A673 (cell line): ENCODE measurements at places on chromosomes 6 and 20. TPM values are rescaled to one million over a fixed set of nuclear protein-coding genes. Genes with fewer than 3 reads are reported as not detected.

- no peak for DNase-seq
Measured at GRCh38 chr6:159499034-159499433, 194.0 kb downstream of the SOD2 start.

DNA sequence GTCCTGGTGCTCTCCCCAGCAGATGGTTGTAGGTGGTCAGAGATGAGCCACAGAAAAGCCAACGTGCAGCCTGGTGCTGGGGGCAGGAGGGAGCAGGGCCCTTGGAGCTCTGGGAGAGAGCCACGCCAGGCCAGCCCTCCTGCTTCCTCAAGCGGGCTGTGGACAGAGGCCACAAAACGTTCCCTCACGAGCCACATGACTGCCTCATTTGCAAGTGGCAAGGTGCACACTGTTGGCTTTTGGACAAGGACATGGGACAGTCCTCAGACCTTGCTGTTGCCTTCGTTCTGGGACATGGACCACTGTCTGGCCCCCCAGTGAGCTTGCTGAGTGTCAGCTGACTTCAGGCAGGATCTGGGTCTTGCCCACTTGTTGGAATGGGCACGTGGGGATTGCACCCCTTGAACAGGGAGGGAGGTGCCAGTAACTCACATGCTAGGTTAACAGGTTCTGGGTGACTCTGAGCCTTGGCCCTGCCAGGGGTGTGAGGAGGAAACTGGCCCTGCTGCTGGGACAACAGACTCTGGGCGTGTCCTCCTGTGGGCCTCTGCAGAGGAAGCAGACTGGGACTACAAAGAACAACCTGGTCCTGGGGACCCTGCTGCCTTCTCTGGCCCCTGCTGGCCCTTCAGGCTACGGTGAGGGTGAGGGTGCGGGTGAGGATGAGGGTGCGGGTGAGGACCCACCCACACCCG, 2.6 kb downstream of the SLCO4A1 start:
- no peak for DNase-seq

- DNase-seq, result no peak
Measured at GRCh38 chr6:247351-247750, 44.9 kb upstream of the DUSP22 start.

- peak; percentile 83 for DNase-seq
Measured at GRCh38 chr6:70166088-70166958, 136.6 kb downstream of the COL9A1 start.

DNA sequence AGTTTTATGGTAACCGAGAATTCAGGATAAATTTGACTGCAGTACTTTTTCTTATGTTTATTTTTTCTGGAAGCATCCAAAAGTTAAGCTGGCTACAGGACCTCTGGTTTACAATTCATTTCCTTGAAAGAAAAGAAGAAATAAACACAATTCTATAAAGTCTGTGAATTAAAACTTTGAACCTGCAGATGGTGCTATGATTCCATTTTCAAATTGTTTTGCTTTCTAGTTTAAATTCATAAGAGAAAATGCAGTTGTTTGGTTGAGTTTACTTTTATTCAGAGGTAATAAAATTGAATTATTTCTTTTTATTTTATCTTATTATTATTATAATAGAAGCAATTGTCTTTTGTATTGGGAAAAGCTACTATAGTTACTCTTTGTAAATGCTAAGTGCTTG, 1.8 kb upstream of the VIP start:
- peak; percentile 21 for DNase-seq

The SYNCRIP gene
- total RNA-seq, result 191 and 221 TPM in 2 replicates

DNA sequence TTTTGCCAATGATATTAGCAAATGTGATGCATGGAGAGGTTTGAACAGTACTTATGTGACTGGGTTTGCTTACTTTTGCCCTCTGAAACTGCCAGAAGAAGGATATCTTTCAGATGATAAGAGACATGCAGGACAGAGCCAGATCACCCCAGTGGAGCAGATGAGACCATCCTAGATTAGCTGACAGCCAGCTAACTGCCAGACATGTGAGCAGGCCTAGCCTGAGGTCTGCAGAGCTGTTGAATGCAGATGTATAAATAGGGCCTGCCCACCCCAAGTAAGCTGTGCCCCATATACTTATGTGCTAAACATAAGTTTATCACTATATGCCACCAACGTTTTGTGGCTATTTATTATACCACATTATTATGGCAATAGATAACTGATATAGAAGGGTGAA, 5.9 kb downstream of the ZSCAN31 start:
- no peak for DNase-seq
